ENCODE measurements at places on chromosomes 16 and 17. TPM values are rescaled to one million over a fixed set of nuclear protein-coding genes. Genes with fewer than 3 reads are reported as not detected.

GRCh38 chr17:17348872-17349723 lies 45.9 kb downstream of the NT5M start:
- no peak for DNase-seq

DNA sequence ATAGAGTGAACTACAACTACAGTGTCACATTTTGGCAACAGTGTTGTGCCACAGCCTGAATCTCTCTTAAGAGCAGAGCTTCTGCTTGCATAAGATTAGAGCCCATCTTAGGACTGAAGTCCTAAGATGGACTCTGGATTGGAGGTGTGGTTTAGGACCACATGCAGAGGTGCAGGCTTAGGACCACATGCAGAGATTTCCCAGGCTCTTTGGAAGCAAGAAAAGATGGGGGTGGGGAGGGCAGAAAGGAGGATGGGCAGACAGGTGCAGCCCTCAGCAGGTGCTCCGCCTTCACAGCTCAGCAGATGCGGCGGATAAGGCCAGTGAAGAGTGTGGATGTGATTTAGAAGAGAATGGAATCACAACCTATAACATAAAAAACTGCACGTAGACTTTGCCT lies 128.7 kb downstream of the TANGO6 start:
- DNase-seq: no peak

KCNH4 gene
- not detected for polyA plus RNA-seq

DNA sequence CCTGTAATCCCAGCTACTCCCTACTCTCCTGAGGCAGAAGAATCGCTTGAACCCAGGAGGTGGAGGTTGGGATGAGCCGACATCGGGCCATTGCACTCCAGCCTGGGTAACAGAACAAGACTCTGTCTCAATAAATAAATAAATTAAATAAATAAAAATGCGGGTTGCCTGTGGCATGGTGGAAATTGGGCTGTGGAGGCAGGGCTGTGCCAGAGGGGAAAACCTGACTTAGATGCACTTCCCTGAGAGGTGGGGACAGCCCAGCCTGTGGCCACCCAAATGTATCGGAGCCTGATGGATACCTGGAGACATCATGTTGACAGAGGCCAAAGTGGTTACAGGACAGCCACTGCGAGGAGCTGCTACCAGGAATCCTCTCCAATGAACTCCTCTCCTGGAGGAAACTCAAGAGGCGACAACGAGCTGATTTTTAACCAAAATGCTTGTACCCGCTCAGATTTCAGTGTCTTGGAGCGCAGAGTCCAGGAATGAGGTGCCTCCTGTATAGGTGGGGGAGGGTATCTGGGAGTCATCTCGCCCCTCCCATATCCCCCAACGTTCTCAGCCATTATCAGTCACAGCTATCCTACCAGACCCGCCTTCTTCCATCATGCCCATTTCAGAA lies 32.3 kb downstream of the DDX19A start:
- DNase-seq: no peak

TNFRSF17 gene
- 0.18 TPM for polyA plus RNA-seq

DNA sequence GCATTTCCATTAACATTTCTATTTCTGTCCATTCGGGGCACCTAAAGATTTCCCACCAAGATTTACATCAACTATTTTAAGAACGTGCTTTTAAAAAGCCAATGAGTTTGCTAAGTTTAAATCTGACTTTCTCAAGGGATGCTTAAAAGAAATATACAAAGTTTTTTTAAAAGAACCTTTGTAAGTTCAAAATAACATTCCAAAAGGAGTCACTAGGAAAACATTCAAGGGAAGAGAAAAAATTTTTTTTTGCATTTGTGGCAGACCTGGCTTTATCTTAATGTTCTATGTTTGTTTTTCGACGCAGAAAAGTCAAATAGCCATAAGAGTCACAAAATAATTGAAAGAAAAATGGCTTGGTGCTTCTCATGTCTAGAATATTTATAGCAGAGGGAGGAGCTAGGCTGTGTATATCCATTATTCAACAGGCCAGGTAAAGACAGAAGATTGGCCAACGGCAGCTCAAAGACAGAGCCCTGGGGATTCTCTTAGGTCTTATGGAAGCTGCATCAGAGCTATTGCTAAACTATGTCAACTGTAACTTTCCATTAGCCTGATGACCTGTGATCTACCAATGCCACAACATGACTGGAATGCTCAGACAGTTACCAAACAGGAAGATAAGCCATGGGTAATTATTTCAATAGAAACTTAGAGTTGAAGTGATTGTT lies 37.8 kb upstream of the MYOCD start:
- no peak for DNase-seq

DNA sequence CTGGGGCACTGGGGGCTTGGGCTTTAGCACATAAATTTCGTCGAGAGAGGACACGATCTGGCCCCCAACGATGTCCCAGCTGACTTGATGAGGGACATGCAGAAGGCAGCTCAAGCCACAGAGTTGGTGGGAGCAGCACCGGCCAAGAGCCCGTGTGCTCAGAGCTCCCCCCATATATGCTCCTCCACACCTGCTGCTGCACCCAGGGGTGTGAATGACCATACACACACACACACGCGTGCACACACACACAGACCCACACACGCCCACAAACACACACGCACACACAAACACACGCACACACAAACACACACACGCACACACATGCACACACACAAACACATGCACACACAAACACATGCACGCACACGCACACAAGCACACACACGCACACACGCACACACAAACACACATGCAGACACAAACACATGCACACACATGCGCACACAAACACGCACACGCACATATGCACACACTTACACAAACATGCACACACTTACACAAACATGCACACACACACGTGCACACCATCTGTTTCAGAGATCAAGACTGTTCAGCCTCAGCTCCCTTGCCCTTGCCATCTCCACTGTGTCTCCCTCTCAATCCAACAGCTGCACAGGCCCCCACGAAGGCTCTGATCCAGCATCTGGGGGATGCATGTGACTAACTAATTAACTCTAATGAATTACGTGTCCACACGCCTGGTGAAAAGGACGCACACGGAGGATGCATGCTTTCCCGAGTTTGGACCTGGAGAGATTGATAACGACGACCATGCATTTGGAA lies 85.6 kb upstream of the TNRC6C start:
- DNase-seq: no peak

DNA sequence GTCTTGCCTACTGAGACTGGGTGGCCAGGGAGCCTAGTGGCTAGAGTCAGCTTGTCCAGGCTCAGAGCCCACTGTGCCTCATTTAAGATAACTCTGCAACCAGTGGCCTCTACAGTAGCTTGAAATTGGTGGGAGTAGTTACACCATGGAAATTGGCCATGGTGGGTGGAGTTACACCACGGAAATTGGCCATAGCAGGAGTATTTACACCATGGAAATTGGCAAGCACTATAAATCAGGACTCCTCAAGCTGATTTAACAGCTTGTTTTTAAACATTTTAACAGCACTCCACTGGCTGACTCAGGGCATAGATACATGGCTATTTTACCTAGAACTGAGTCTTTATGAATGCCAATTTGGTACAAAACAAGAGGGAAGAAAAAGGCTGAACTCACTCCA lies 27.7 kb upstream of the AKTIP start:
- DNase-seq: no peak

DNA sequence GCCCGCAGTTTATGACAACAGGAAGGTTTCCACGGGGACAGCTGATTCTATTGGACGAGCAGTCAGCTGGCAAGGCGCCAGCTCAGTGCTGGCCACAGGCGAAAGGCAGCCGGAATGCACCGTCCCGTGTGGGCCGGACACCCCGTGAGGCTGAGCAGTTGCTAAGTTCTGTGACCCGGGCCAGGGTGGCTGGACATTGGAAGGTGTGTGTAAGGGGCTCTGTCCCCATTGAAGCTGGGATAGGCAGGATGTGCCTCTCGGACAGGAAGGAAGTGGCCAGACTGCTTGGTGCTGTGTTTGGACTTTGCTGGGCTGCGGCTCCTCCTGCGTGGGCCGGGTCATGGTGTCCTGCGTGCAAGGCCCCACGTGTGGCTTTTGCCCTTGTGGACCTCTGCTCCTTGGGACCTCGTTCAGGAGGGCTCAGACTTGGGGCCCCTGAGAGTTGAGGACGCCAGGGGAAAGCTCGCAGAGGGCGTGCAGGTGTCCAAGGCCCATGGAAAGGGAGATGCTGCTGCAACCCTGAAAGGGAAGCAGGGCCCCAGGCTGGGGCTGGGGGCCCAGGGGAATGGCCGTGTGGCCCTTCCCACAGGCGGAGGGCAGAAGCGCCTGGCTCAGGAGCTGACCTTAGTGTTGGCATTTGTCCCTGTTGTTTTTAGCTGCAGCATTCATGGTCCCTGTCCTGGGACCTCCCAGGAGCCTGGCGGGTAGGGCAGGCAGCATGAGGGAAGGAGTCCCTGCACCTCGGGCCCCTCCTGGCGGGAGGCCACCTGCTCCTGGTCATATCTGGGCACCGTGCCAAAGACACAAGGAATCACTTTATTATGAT lies 10.0 kb downstream of the BAIAP2 start:
- peak; percentile 84 for DNase-seq

GRCh38 chr17:78000341-78000740 lies 41.8 kb downstream of the TNRC6C start:
- DNase-seq: no peak

CACNG3 gene
- not detected for polyA plus RNA-seq

- DNase-seq: no peak
These were observed 450.4 kb downstream of the MAF start for GRCh38 chr16:79150151-79150550.

CCL3 gene
- polyA plus RNA-seq: 3.9 TPM

DNA sequence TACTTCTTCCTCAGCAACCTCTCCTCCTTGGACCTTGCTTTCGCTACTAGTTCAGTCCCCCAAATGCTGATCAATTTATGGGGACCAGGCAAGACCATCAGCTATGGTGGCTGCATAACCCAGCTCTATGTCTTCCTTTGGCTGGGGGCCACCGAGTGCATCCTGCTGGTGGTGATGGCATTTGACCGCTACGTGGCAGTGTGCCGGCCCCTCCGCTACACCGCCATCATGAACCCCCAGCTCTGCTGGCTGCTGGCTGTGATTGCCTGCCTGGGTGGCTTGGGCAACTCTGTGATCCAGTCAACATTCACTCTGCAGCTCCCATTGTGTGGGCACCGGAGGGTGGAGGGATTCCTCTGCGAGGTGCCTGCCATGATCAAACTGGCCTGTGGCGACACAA lies 429 bp downstream of the OR2C1 start:
- DNase-seq: no peak

DNA sequence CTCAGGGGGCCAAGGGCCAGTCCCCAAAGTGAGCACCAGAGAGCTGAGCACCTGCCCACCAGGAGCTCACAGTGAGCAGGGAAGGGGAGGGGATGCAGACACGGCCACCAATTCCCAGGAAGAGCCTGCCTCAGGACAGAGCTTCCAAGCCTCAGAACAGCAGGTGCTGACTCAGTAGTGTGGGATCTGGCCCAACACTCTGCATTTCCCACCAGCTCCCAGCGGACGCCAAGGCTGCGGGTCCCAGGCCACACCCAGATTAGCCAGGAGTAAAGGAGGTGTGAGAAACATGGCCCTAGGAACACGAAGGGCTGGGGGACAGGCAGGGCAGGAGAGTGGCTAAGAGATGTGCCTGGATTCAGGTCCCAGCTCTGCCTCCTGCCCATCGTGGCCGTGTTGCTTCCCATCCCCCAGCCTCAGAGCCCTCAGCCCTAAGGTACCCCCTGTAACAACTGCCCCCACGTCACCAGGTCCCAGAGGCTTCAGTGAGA lies 28.4 kb upstream of the EIF1 start:
- no peak for DNase-seq

GRCh38 chr17:5769593-5770354 lies 185.5 kb upstream of the NLRP1 start:
- DNase-seq: peak; percentile 46

DNAI2 gene
- polyA plus RNA-seq: 0.12 TPM

- no peak for DNase-seq
These were observed 14.0 kb upstream of the TRAP1 start for GRCh38 chr16:3731126-3731935.

MAF gene
- polyA plus RNA-seq: 53.7 TPM

DNA sequence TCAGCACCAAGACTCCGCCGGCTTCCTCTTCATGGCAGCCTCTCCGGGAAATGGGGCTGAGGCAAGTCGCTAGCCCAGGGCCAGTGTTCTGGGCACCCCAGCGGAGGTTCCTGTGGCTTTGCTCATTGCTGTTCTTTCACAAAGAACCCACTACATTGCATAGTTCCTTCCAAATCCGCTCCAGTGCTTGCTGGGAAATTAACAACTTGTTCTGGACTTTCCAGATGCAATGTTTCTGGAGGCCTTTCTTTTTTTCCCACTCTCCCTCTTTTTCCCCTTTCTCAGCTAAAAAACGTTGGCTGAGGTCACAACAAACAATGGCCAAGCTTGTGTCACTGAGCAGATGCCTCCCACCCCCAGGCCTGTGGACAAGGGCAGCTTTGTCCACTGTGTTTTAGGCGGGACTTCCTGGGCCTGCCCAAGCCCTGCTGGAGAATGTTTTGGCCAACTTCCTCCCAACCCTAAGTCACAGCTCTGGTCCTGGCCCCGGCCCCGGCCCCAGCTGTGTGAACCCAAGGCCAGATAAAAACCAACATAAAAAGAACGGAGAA lies 131.5 kb upstream of the RCVRN start:
- DNase-seq: no peak

KRTAP2-2 gene
- polyA plus RNA-seq: not detected

SMIM22 gene
- 5.8 TPM for polyA plus RNA-seq

GRCh38 chr16:59540621-59541020 lies 806.5 kb upstream of the GOT2 start:
- DNase-seq: no peak

GRCh38 chr17:82371333-82372248 lies at the start of gene UTS2R:
UTS2R (plus strand) TSS chr17:82371765; CDS start chr17:82374325, 2,560 bp downstream.
- no peak for DNase-seq

DNA sequence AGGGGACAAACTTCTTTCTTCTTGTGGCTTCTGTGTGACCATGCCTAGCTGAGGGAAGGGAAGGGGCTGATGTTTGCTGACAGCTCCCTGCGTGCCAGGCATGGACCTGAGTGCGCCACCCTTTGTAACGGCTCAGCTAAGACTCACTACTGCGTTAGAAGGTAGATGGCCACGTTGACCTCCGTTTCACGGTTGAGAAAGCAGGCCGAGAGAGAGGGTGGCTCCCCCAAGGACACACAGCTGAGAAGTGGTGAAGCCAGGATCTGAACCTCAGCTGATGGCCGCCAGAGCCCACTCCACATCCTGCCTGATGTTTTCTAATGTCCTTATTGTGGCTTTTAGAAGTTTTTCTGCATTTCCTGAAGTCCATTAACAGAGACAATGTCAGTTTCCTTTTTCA lies 45.1 kb downstream of the RGS9 start:
- no peak for DNase-seq

DNA sequence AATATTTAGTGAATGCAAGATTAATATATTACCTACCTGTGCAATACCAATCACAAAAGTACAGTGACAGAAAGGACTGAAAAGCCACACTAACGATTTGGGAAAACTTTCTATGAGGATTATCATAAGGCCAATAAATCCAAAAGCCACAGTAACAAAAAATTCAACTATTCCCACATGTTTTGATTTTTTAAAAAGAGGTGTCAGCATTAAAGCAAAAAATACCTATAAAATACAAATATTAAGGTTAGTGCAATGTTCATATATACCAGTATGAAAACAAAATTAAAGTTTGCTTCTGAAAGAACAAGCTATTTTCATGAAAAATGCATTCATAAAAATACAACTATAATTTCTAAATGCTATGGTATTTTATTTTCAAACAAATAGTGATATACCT lies 24.3 kb downstream of the ABCA5 start:
- DNase-seq: no peak

SPATA2L gene
- 4.3 TPM for polyA plus RNA-seq

GRCh38 chr16:50706250-50706649 lies 12.8 kb downstream of the NOD2 start:
- no peak for DNase-seq

CCDC47 gene
- polyA plus RNA-seq: 110 TPM

GRCh38 chr17:32265192-32265923 lies at the start of gene RHBDL3:
RHBDL3 (plus strand) TSS chr17:32265832; CDS start chr17:32266190, 358 bp downstream.
- no peak for DNase-seq
